ENCODE measurements at places on chromosomes 7 and 10. TPM values are rescaled to one million over a fixed set of nuclear protein-coding genes. Genes with fewer than 3 reads are reported as not detected.

Gene SLC18A3
- not detected for total RNA-seq

Gene MSMB
- total RNA-seq: not detected

DNA sequence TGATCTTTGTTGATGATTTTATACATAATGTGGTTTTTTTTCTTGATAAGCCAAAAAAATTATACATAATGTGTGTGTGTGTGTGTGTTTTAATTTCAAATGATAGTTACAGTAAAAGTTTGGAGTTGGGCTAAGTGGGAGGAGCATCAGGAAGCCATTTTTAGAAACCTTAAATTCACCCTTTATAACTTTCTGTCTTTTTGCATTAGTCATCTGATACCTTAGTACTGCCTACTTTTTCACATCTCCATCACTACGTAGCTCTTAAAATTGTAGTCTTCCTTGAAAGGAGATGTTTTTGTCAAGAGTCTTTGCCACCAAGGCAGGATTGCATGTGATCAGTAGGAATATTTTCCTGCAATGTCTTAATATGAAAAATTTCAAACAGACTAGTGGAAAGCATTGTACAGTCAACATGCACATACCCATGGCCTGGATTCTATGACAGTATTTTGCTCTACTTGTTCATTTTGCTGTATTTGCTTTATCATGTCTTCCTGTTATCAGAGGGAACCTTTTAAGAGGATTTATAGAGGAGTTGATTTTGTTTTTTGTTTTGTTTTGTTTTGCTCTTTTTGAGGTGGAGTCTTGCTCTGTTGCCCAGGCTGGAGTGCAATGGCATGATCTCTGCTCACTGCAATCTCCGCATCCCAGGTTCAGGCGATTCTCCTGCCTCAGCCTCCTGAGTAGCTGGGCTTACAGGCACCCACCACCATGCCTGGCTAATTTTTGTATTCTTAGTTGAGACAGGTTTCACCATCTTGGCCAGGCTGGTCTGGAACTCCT lies 67.3 kb downstream of the DAGLB start:
- no peak for DNase-seq

- DNase-seq: no peak
These were observed 7.5 kb upstream of the NUP205 start for GRCh38 chr7:135550196-135550595.

Gene UCN3
- not detected for total RNA-seq

Gene VWC2
- under 0.01 TPM for total RNA-seq

- no peak for DNase-seq
These were observed 261.5 kb upstream of the KLF14 start for GRCh38 chr7:130995252-130996081.

Gene WNT2
- total RNA-seq: 0.07 TPM

Gene PON1
- total RNA-seq: not detected

Gene WNT16
- total RNA-seq: not detected

DNA sequence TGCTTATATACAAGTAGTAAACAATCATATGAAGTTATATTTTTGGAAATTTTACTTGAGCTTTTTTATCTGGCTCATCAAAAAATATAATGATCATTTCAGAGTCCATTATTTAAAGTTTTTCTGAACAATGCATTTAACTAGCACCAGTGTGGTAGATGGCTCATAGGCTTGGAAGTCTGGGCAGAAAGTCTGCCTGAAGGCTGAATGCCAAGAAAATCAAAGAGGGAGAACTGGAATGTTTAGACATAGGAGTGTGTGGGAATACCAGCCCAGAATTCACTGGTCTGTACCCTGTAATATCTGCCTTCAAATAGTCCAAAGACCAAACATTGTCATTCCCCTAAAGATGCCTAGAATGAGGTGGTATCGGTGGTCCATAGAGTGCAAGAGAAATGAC lies 40.3 kb upstream of the ANK3 start:
- DNase-seq: no peak

DNA sequence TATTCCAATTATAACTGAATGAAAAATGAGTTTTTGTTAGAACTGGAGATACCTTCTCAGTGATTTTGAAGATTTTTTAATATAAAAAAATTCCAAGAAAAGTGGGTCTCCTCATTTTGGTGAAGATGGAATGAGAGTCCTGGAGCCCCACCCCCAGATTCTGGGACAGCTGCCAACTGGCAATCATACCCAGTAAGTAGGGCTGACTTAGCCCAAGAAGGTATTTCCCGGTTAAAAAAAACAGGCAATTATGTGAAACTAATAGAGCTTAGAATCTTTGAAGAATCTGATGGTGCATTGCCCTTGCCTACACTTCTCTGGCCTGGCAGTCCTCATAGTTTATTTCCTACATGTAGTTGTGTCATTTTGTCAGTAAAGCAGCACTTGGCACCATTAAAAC lies 52.8 kb upstream of the VWDE start:
- DNase-seq: no peak

GRCh38 chr10:30553626-30554439 lies 75.7 kb downstream of the LYZL2 start:
- DNase-seq: no peak

DNA sequence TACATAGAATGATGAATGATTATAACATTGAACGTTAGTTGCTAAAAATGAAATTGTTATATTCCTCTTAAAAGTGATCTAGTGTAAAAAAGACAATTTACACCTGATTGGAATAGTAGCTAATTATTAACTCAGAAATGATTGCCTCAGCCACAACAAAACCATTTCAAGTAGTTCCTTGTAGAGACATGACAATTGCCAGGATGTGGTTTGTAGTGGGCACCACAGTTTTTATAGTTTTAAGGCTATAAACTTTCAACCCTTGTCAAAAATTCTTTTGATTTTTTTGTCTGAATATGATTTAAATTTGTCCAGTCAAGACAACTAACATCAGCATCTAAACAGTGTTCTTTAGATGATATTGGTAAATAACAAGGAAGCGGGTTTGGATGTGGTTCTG lies 145.2 kb downstream of the SUGCT start:
- DNase-seq: no peak

GRCh38 chr7:137986252-137987017 lies 15.5 kb downstream of the CREB3L2 start:
- DNase-seq: no peak

Gene MOGAT3
- not detected for total RNA-seq
